ENCODE measurements at places on chromosomes 5 and 9.

DNA sequence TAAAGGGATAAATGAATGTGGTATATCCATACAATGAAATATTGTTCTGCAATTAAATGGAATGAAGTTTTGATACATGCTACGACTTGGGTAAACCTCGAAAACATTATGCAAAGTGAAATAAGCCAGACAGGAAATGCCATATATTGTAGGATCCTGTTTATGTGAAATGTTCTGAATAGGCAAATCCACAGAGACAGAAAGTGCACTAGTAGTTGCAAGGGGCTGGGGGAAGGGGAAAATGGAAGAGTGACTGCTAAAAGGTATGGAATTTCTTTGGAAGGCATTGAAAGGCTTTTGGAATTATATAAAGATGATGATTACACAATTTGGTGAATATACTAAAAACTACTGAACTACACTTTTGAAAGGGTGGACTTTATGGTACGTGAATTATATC lies 97.0 kb downstream of the FOXD1 start:
- DNase-seq: no peak

DNA sequence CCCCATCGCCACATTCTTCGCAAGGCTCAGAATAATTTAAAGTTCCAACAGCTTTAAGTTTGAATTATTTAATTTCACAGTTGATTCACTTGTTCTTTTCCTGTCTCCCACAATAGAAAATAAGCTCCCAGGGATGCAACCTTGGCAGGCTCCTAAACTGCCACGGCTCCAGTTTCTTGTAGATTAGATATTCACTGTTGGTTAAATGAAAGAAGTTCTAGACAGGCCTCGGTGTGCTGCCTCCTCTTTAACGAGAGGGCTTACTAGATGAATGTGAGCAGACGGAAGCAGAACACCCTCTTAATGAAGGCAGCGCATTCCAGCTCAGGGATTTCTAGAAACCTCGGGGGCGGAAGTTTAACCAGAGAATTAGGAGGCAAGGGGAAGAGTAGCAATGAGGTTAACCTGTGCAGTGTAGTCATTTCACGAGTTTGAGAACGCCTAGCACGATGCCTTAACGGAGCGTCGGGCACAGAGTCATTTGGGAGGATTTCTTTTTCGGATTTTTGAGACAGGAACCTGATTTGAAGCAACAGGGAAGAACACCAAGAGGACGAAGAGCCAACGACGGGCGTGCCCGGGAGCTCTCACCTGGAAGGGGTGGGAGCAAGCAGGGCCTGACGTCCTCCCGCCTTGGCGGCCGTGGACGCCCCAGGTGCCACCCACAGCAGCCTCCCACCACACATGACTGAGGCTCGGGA lies 637 bp upstream of the SMC5 start:
- DNase-seq: peak; percentile 43

DNA sequence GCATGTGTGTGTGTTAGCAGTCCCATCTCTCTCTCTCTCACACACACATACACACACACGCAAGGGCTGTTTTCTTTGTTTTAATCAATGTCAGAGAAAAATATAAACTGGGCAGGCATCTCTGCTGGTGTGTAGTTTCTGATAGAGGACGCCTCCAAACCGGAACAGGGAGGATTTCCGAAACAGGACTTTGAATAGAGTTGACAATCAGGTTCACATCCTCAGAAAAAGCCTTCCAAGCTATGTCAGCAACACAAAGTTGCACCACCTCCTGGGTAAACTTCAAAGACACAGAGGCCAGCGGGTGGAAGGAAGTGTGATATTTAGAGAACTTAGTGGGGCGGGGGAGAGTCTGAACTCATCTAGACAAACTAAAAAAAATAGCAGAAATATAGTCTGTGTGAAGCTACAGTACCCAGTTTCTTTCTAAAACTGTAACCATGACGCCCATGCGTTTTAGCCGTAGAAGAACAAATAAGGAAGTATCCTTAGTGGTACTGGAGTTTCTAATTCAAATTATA lies 1.2 kb downstream of the ST8SIA4 start:
- peak; percentile 30 for DNase-seq

DNA sequence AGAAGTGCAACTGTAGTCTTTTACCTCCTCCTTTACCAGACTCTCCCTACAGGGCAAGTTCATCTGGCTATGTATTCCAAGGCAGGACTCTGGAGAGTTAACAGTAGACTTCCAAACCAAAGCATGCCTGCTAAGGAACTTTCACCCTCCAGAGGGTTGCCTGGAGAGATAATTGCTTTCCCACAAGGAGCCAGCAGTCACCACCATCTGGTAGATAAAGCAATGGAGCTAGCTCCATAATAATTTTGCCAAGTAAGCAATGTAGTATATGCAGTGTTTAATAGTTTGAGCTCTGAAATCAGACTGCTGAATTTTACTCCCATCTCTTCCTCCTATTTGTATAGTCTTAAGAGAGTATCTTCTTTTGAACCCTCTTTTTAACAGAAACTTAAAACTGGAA lies 566.8 kb upstream of the PTGER4 start:
- no peak for DNase-seq

DNA sequence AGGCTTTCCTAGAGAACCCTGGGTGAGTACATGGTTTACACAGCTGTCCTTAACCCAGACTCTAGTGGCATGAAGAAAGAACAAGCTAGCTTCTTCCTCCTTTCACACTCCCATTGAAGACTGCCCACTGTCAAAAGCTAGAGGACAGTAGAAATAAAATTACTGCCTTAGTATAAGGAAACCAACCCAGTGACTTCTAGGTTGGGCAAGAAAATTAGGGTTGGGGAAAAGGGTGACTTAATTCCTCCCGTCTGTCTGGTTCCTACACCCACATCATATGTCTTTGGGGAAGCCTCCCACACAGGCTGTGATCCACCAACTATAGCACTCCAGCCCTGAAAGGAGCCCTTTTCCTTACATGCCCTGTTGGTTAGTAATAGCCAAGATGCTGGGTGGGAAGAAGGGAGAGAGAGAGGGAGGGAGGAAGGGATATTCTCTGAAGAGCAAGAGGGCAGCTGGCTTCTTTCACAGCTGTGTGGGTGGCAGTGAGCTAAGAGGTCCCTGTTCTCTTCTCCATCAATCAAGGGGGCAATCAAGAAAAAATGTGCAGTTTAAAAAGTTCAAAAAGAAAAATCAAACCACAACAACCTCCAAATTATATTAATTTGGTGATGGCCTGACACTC lies 21.7 kb downstream of the HBEGF start:
- DNase-seq: no peak

- DNase-seq: no peak
Measured at GRCh38 chr9:112439825-112440224, 46.8 kb upstream of the KIAA1958 start.

- no peak for DNase-seq
Measured at GRCh38 chr9:134940236-134941208, 22.8 kb upstream of the FCN1 start.

GRCh38 chr5:149387081-149387631 lies 8.1 kb upstream of the IL17B start:
- DNase-seq: no peak

- no peak for DNase-seq
Measured at GRCh38 chr5:72377910-72378638, 57.9 kb downstream of the PTCD2 start.

DNA sequence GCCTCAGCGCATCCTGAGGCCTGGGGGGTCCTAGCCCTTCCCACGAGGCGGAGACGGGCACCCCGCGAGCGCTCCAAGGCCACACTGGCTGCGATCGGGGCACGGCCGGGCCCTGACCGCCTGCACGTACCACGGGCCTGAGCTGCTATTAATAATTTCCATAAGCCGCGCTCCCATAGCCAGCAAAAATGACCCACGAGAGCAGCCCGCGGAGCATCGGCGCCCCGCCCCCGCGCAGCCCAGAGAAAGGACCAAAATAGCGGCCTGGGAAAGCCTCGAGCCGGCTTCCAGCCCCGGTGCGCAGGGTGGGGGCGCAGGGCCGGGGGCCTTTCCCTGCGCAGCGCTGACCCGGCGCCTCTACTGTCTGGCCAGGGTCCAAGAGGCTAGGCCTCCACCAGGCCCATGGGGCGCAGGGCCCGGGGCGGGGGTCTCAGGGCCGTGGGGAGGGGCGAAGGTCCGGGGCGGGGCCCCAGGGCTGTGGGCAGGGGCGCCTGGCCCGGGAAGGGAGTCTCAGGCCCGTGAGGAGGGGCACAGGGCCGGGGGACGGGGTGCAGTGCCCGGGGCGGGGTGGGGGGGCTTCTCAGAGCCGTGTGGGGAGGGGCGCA lies 54.4 kb downstream of the EXD3 start:
- no peak for DNase-seq
